Neuronal stem cell (in vitro differentiated cells): ENCODE measurements at places on chromosomes 16 and 17.

DNA sequence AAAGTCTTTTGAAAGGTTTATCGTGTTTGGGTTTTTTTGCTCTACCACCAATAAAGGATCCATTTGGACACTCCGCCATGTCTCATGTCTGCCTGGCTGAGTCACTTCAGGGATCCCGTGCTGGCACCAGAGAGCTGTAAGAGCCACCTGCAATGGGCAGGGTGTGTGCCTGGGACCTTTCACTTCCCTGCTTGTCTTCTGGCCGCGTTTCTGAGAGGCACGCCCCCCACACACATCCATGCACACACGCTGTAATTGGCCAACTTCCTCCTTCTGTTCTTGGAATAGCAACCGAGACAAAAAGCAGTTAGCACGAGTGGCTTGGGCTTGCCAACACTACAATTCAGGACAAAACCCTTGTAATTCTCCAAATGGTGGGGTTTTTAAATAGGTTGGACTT, 9.8 kb upstream of the SOST start:
- no peak for DNase-seq

GRCh38 chr17:81246679-81247338, 7.7 kb downstream of the NDUFAF8 start:
- no peak for DNase-seq

DNA sequence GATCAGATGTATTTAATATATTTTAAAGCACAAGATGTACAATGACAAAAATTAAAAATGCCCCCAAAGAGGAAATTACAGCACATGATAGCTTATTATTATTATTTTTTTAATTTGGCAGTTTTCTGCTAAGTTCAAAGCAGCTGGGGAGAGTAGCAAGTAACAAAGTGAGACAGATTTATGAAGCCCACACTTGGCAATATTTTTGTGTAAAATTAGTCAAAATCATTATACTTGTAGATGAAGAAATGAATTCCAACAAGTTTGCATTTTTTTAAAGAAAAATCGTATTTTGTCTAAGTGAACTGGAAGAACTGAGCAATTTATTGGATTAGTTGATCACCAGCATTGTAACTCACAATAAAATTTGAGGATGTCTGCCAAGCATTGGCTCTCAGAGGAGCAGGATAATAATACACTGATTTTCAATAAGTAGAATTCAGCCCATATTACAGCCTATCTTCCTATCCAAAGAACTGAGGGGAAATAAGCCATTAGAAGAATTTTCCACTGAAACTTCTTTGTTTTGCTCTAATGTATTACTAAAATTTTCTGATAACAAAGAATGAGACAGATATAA, 215.6 kb downstream of the MAP2K6 start:
- no peak for DNase-seq

- no peak for DNase-seq
Observed at GRCh38 chr17:73482894-73483293, 161.4 kb downstream of the SDK2 start.

- DNase-seq, result no peak
Observed at GRCh38 chr17:42743595-42744282, 1.1 kb downstream of the EZH1 start.

DNA sequence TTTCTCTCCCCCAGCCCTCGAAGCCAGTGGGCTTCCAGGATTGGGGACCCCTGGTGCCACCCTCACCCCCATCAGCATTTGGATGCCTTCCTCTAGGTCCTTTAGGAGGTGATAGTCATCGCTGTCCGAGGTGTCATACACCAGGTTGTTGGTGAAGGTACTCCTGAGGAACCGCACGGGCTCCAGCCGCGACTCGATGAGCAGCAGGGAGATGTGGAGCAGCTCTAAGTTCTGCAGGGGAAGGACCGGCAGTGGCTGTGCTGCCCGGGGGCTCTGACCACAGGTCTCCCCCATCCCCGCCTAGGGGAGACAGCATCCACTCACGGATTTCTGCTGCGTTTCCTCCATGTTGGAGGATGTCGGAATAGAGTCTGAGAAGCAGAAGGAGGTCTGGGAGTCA, 962 bp downstream of the CSHL1 start:
- no peak for DNase-seq

- peak; percentile 79 for DNase-seq
Observed at GRCh38 chr16:56317998-56318826, 107.1 kb downstream of the AMFR start.

GRCh38 chr17:81400154-81400977, 5.1 kb downstream of the BAHCC1 start:
- peak; percentile 86 for DNase-seq

- no peak for DNase-seq
Observed at GRCh38 chr16:17303101-17303500, 167.7 kb downstream of the XYLT1 start.

DNA sequence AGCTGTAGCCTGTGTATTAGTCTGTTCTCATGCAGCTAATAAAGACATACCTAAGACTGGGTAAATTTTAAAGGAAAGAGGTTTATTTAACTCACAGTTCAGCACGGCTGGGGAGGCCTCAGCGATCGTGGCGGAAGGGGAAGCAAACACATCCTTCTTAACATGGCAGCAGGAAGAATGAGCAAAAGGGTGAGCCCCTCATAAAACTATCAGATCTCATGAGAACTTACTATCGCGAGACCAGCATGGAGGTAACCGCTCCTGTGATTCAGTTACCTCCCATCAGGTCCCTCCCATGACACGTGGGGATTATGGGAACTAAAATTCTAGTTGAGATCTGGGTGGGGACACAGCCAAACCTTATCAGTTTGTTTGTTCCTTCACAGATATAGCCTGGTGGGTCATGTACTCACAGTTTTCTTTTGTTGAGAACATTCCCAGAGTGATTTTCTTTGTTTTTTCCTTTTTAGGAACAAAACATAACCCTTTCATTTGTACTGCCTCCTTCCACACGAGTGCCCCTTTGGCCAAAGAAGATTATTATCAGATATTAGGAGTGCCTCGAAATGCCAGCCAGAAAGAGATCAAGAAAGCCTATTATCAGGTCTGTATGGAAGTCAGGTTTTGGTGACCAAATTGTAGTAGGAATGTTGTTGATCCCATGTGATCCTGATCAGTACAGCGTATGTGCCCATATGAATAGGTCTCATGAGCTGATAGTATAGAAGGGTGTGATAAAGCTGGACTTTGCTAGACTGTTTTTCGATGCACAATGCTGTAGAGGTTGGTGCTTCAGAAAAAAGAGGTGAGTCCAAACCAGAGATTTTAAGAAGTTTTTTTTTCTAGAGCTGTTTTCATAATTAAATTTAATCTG, 8.5 kb downstream of the DNAJA3 start:
- no peak for DNase-seq

- DNase-seq, result no peak
Observed at GRCh38 chr16:29738514-29738913, 7.3 kb downstream of the C16orf54 start.

DNA sequence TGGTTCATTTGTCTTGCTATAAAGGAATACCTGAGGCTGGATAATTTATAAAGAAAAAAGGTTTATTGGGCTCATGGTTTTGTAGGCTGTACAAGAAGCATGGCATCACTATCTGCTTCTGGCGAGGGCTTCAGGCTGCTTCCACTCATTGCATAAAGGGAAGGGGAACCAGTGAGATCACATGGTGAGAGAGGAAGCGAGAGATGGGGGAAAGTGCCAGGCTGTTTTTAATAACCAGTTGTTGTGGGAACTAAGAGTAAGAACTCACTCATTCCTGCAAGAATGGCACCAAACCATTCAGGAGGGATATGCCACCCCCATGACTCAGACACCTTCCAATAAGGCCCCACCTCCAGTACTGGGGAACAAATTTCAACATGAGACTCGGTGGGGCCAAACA, 24.3 kb downstream of the SPECC1 start:
- DNase-seq, result no peak

DNA sequence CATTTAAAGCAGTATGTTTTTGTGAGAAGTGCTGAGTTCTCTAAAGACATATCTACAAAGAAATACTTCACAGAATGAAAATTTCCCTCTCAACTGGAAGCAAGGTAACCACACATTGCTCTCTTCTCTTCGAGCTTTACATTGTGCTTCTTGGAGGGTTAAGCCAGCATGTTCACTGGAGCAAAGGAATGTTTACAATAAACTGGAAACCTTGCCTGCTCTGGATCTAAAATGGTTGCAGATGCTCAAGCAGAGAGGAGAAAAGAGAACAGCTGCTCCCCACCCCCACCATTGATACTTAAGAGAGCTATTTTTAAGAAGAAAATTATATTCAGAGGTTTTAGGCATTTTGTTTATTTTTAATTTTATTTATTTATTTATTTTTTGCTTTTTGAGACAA, 213.1 kb downstream of the CEP112 start:
- no peak for DNase-seq
